Large intestine (tissue), 12 donors: ENCODE measurements at places on chromosomes 2 and 18.

DNA sequence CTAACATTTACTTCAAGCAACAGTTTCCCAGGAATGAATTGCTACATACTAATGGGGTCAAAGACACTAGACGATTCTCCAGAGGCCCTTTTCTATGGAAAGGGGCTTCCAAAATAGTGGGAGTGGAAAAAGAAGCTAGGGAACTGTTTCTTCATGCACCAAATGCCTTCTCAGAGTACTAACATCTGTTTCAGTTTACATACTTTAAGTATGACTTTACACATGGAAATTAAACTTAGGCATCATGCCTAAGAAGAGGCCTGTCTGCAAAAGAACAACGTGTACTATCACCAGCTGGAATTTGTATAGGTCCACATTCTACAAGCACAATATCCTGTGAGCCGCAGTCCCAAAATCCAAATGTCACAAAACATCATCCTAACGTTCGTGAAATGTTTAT lies 29.4 kb upstream of the WDR75 start:
- peak; percentile 49 for DNase-seq

DNA sequence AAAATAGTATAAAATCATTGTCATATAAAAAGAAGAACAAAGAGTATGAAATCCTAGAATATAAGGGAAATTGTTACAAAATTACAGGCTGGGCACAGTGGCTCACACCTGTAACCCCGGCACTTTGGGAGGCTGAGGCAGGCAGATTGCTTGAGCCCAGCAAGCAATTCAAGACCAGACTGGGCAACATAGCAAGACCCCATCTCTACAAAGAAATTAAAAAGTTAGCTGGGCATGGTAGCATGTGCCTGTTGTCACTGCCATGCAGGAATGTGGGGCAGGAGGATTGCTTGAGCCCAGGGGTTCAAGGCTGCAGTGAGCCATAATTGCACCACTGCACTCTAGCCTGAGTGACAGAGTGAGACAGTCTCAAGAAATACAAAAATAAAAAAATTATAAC lies 44.8 kb downstream of the NAPG start:
- no peak for DNase-seq

- DNase-seq, result no peak
Measured at GRCh38 chr18:44771956-44772917, 91.5 kb downstream of the SETBP1 start.

GRCh38 chr2:117855886-117856285 lies 41.4 kb downstream of the DDX18 start:
- no peak for DNase-seq

- DNase-seq, result no peak
Measured at GRCh38 chr2:191786694-191787093, 60.2 kb downstream of the CAVIN2 start.

DNA sequence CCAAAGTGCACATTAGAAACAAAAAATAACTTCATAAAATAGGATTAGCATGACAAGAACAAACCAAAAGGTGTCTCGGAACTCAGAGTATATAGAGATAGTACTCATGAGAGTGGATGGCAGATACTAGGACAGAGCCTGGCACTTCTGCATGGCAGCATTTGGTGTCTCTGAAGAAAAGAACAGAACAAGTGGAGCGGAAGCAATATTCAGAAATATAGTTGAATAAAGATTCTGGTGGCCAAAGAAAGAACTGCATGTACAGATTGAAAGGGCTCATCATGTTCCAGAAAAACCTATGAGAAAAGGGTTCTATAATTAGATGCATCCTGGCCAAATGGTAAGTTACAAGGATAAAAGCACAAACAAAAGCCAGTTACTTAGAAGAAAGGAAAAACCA lies 90.9 kb downstream of the CCDC138 start:
- no peak for DNase-seq

DNA sequence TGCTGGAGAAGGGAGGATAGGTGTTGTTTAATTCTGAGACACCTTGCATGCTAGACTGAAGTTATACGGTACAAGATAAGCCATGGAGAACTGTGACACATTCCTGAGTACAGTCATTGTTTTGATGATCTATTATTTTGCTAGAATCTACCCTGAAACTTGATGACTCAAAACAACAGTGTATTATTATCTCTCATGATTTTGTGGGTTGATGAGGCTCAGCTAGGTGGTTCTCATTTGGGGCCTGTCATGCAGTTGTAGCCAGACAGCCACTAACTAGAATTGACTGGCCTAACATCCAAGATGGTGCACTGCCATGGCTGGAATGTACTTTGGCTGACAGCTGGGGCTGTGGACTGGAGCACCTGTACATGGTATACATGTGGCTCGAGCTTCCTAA lies 5.4 kb upstream of the IL1R1 start:
- DNase-seq, result no peak

DNA sequence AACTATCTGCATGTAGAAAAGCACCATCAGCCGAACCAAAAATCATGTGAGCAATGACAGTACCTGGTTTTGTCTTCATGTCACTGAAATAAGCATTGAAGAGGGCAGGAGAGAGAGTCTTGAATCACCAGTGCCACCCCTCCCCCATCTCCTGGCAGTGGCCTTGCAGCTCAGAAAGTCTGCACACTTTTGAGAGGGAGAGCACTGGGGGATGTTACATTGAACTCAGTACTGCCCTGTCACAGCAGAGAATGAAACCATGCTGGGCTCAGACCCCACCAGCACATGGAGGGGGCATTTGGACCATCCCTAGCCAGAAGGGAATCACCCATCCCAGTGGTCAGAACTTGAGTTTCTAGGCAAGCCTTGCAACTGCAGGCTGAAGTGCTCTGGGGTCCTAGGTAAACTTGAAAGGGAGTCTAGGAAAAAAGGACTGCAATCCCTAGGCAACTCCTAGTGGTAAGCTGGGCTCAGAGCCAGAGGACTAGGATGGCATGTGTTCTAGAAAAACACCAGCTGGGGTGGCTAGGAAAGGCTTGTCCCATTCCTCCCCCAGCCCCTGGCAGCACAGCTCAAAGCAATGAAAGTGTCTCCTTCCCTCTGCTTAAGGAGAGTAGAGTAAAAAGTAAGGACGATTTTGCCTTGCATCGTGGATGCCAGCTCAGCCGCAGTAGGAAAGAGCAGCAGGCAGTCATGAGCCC lies 259.9 kb upstream of the MYT1L start:
- DNase-seq, result no peak

DNA sequence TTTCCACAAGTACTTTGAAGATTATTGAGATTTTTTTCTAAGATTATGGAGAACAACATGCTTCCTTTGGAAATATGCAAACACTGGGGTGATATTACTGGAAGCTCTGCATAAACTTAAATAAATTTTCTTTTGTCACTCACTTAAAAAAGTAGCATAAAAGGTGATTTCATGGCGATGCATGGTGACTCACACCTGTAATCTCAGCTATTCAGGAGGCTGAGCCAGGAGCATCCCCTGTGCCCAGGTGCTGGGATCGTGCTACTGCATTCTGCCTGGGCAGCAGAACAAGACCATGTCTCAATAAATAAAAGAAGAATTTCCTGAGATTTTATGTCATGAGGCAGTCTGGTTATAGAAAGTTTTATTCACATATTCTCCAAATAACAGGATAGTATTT lies 679.1 kb upstream of the CDH2 start:
- DNase-seq, result no peak

- no peak for DNase-seq
Measured at GRCh38 chr2:133802409-133803039, 234.3 kb upstream of the NCKAP5 start.

DNA sequence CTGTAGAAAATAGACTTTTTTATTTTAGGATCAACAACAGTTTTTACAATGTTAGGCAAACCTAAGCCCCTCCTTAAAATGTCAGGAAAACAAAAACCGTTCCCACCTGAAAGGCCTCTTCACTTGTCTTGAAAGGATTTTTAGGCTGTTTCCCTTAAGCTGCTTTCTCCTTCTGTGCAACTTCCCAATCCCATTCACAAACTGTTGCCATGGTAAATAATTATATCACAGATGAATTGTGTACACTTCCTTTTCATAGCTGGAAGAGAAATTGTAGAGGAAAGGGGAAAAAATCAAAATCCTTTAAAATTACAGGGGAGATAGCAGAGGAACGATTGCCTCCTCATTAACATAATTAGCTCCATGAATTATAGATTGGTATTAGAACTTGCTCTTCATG lies 1488.0 kb upstream of the CELF4 start:
- DNase-seq, result no peak

GRCh38 chr2:168457190-168457895 lies 1.3 kb downstream of the CERS6 start:
- DNase-seq, result no peak

DNA sequence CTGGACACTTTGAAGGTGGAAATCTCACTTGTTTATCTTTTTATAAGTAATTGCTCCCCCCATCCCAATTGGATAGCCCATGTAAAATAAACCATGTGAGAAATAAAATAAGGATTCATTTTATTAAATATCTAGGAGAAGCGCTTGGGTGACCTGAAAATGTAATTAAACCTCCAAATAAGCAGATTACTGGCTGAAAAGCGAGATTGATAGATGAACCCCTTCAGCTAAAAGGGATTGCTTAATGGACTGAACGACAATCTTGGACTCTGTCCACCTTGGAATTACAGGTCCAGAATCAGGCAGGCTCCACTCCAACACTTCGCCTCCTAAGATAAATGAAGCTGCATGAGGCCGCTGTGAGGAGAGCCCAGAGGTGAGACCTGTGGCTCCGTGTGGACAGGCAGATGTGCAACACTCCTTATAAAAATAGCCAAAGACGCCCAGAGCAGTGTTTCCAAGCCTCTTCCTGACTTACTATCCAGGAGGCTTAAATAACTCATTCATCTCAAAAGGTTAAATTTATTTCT lies 441.5 kb downstream of the MTX2 start:
- DNase-seq, result no peak

GRCh38 chr2:232951181-232951580 lies 61.9 kb downstream of the NGEF start:
- no peak for DNase-seq

DNA sequence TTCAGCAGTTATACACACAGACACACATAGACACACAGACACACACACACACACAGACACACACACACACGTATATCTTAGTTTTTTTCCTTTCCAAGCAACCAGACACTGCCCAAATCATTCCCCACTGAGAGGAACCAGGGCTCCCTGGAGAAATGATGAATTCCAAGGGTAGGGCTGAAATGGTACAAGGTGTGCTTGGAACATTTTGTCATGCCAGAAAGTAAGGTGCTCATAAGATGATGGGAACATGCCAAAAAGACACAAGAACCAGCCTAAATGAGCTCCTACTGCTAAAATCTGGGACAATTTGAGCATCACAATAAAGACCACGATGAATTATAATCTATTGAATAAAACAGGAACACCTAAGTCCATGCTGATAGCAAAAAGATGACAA lies 103.3 kb downstream of the MEP1B start:
- DNase-seq, result no peak

DNA sequence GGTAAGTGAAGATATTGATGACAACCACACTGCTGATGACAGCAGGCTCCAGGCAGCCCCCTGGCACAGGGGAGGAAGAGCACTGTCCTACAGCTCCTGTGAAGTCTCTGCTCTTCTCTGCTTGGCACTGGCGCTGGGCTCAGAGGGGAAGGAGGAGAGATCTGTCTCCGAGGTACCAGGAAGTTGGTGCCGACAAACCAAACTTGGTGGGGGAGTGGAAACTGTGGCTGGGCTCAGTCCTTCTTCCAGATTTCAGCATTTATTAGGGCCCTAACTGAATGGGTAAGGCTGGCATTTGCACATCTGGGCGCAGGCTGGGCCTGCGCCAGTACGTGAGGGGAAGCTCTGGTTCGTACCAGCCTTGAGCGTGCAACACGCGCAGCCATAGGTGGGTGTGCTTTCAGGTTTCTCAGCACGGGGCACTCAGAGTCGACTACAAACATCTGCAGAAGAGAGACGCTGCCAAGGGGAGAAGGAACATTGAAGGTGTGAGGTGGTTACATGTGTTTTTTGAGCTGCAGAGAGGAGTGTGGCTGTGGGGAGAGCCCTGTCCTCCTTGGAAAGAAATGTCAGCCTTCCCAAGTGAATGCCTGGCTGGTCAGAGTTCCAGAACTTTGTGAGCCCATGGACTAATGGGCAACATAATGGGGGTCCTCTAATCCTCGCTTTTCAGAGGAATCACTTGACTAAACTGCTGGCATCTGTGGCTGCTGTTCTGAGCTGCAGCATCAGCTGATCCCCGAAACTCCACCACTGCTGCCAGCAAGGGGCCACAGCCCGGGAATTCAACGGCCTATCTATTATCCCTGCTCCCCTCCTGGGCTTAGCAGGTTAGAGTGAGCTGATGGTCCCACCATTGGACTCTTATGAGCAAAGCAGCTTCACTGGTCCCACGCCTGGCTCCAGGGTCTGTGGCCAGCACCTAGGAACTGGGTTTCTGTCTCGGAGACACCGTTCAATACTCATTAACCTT lies 55.2 kb upstream of the SEMA4C start:
- DNase-seq, result no peak

GRCh38 chr2:169815849-169816248 lies 8.9 kb downstream of the METTL5 start:
- no peak for DNase-seq
